ENCODE measurements at places on chromosomes 2 and 18. TPM values are rescaled to one million over a fixed set of nuclear protein-coding genes. Genes with fewer than 3 reads are reported as not detected.

DNA sequence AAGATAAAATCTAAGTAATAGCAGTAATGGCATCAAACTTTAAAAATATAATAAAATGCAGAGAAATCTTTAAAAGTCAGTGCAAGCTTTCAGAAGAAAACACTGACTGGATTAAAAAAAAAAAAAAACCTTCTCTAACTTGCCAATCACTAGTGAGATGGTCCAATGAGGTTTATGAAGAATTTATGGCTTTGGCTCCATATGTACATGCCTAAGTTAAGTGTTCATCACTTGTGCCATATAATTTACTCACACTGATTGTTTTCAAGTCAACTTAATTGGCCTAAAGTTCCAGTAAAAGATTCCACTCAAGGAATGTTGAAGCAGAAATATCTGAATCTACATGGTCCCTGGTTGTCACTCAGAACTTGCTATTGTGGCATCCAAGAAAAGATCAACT is 40.7 kb upstream of the RAB27B start:
- H3K36me3 ChIP-seq, result no peaks in the 10 kb centered on the region
- H3K27me3 ChIP-seq, result no peaks in the 10 kb centered on the region
- H3K4me3 ChIP-seq, result no peak overlapping the region

DNA sequence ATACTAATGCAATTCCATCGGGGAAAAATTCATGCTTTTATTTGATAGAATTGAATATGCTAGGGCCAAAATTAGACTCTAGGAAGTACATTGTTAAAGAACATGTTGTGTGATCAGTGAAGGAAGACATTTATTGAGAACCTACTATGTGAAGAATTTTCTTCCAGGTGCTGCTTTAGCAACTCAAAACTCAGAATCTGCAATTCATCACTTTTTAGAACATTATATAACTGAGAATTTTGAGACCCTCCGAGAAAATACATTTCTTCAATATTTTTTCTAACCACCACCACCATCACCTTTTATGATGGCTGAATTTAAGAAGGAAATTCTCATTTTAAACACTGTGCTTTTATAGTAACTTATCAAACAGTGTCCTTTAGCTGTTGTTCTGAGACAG is 315.2 kb downstream of the FIGN start:
- H3K4me3 ChIP-seq, result no peak overlapping the region
- no peaks in the 10 kb centered on the region for H3K27me3 ChIP-seq
- DNase-seq, result no peak
- no peak overlapping the region for H3K27ac ChIP-seq
- H3K36me3 ChIP-seq, result no peaks in the 10 kb centered on the region

- peaks cover 10% of the 10 kb centered on the region for H3K4me1 ChIP-seq
- H3K27me3 ChIP-seq, result no peaks in the 10 kb centered on the region
- H3K4me3 ChIP-seq, result no peak overlapping the region
- H3K36me3 ChIP-seq, result no peaks in the 10 kb centered on the region
- no peak overlapping the region for H3K27ac ChIP-seq
- no peak for DNase-seq
These were observed 356.1 kb upstream of the ZC3H15 start for GRCh38 chr2:186129767-186130581.

DNA sequence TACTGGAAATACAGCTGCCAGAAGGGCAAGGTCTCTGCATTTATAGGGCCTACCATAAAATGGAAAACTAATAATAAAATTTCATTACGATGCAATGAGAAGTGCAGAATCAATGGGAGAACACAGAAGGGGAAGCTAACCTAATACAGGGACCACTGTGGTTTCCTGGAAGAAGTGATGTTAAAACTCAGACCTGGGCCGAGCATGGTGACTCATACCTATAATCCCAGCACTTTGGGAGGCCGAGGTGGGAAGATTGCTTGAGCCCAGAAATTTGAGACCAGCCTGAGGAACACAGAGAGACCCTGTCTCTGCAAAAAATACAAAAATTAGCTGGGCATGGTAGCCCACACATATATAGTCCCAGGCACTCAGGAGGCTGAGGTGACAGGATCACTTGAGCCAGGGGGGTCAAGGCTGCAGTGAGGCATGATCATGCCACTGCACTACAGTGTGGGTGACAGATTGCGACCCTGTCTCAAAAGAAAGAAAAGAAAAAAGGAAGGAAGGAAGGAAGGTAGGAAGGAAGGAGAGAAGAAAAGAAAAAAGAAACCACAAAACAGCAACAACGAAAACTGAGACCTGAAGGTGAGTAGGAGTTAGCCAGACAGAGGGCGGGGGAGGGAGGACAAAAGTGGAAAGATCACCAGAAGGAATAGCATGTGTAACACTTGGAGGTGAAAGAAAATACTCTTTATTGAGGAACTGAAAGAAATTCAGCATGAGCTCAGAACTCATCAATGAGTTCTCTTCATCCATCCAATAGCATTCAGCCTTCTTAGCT is 58.3 kb upstream of the DTNA start:
- no peaks in the 10 kb centered on the region for H3K36me3 ChIP-seq
- DNase-seq, result peak; percentile 31

GRCh38 chr2:20443276-20443920 is 3.5 kb upstream of the RHOB start:
- H3K4me1 ChIP-seq, result peaks cover 17% of the 10 kb centered on the region
- H3K27ac ChIP-seq, result peak overlapping the region; percentile 68
- H3K27me3 ChIP-seq, result no peaks in the 10 kb centered on the region

GRCh38 chr18:63505566-63506335 is 29.0 kb downstream of the SERPINB5 start:
- no peak overlapping the region for H3K27ac ChIP-seq
- no peak overlapping the region for H3K4me3 ChIP-seq
- no peak for DNase-seq
- H3K36me3 ChIP-seq, result no peaks in the 10 kb centered on the region

DNA sequence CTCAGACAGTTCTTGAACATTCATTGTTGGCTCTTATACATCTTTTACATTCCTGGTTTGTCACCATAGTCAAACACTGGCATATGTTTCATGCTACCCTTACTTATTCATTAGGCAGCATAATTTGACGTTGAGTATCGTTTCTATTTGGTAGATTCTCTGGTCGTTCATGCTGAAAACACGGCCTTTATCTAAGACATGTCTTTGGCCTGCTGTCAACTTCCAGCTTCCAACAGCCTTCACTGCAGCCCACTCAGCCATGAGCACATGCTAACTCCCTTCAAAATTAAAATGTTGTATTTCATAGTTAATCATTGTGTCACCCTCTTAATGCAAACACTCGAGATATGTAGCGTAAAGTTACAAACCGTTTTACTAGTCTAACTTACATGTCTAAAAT is 493.0 kb upstream of the NRP2 start:
- H3K27me3 ChIP-seq, result no peaks in the 10 kb centered on the region
- H3K4me3 ChIP-seq, result no peak overlapping the region
- H3K27ac ChIP-seq, result no peak overlapping the region
- no peaks in the 10 kb centered on the region for H3K36me3 ChIP-seq
- no peaks in the 10 kb centered on the region for H3K4me1 ChIP-seq

DNA sequence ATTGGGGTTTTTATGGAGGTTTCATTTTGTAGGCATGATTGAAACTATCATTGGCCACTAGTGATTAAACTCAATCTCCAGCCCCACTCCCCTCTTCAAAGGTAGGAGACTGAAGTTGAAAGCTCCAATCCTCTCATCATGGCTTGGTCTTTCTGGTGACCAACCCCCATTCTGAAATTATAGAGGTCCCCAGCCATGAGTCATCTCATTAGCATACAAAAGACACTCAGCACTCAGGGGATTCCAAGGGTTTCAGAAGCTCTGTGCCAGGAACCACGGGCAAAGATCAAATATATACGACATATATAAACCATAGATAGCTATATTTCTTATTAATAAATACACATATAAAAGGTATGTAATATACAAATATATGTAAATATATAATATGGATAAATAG is 256.0 kb upstream of the POU3F3 start:
- no peaks in the 10 kb centered on the region for H3K36me3 ChIP-seq
- no peak for DNase-seq
- no peak overlapping the region for H3K27ac ChIP-seq
- no peak overlapping the region for H3K4me3 ChIP-seq
- H3K27me3 ChIP-seq, result no peaks in the 10 kb centered on the region
- no peaks in the 10 kb centered on the region for H3K4me1 ChIP-seq

DNA sequence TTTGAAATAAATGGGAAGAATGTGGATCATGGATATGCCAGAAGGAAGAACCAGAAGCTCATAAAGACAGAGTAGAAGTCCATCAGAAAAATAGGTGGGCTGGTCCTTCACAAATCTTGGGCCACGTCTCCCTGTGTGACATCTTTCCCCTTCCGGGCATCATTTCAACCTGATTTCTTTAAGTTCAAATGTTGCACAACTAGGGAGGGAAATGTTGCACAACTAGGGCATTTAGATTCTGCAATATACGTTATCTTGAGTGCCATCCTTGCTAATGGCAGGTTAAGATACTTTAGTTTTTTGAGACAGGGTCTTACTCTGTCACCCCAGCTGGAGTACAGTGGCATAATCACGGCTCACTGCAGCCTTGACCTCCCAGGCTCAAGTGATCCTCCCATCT is 129.6 kb downstream of the CERS6 start:
- no peak overlapping the region for H3K27ac ChIP-seq
- no peaks in the 10 kb centered on the region for H3K27me3 ChIP-seq
- H3K4me1 ChIP-seq, result peaks cover 14% of the 10 kb centered on the region
- H3K36me3 ChIP-seq, result no peaks in the 10 kb centered on the region

The RMC1 gene
- 23.2 TPM for total RNA-seq

All from gastrocnemius medialis (tissue), 4 donors.